ENCODE measurements at places on chromosomes 5 and 9. TPM values are rescaled to one million over a fixed set of nuclear protein-coding genes. Genes with fewer than 3 reads are reported as not detected.

DNA sequence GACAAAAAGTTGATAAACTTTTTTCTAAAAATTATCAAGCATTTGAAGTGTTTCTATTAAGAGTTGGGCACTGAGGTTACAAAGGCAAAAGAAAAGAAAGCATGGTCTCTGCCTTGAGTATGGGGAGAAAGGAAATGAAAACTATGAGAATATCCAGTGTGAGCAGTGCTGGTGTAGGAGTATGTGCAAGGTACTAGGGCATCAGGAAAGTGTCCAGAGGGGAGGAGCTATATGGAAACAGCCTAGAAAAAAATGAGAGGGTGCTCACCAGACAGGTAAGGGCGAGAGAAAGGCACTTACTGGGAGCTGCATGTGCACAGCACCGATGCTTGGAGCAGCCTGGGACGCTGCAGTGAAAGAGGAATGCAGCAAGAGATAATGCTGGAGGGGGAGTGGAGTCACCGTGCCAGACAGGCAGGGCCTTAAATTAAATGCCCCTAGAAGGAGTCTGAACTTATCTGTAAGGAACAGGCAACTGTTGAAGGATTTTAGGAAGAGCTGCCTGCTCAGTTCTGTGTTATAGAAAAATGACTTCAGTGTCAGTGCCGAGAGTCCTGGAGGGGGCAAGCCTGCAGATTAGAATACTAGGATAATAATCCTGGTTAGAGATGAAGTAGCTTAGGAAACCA lies 14.0 kb downstream of the MCC start:
- DNase-seq, result no peak

- DNase-seq, result peak; percentile 86
These were observed 670 bp downstream of the EDIL3 start for GRCh38 chr5:84383816-84384603.

DNA sequence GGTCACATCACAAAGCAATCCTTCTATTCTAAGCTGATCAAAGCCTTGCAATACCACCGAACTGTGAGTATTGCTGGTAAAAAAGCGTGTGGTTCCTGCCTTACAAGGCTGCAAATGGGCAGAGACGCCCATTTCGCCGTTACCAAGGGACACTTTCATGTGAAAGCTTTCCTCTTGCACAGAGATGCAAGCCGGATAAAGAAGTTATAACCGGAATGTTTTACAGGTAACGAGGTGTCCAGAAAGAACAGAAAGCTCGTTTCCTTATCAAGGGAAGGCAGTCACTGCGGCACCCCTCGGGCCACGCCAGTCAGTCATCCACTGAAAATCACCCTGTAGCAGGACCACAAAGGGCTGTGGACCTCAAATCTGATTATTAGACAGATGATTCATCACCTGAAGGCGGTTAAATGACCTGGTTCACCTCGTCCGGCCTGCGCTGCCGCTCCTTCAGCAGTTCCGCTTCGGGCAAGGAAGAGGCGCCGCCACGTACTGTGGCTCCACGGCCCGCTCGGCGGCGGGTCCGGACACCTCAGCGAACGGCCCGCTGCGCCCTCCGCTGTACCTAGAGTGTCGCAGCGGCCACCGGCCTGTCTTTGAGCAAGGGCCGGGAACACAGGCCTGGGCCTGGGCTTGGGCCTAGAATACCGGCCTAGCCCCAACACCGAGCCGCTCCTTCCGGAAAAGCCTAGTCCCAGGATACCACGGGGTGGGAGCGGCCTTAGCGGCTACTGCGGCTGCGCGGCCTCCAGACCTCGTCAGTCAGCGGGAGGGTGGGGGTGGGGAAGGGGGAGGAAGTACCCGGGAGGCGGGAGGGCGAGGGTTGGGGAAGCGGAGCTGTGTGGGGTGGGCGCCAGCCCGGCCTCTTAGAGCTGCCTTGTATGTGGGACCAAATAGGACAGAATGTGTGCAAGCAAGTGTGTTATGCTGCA lies at the start of gene KLHL9:
KLHL9 (minus strand) TSS at position 704 of the 932 bp plus-strand sequence; CDS start at position 159, 545 bp downstream.
- peak; percentile 97 for DNase-seq

DNA sequence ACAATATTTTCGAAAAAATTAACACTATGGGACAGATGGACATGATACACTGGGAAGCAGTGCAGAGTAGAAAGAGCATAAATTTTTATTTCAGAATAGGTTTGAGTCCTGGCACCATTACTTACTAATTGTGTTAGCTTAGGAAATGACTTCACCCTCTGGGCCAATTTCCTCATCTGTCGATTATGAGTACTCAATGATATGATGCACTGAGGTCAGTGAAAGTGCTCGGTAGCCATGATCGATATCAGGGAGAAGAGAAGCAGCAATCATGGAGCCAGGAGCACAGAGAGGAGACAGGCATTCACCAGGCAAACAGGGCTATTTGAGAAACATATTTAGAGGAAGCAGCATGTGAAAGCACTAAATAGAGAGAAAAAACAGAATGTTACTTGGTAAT lies 29.4 kb downstream of the NR6A1 start:
- no peak for DNase-seq

GRCh38 chr5:152177626-152178349 lies 227.3 kb downstream of the NMUR2 start:
- no peak for DNase-seq

DNA sequence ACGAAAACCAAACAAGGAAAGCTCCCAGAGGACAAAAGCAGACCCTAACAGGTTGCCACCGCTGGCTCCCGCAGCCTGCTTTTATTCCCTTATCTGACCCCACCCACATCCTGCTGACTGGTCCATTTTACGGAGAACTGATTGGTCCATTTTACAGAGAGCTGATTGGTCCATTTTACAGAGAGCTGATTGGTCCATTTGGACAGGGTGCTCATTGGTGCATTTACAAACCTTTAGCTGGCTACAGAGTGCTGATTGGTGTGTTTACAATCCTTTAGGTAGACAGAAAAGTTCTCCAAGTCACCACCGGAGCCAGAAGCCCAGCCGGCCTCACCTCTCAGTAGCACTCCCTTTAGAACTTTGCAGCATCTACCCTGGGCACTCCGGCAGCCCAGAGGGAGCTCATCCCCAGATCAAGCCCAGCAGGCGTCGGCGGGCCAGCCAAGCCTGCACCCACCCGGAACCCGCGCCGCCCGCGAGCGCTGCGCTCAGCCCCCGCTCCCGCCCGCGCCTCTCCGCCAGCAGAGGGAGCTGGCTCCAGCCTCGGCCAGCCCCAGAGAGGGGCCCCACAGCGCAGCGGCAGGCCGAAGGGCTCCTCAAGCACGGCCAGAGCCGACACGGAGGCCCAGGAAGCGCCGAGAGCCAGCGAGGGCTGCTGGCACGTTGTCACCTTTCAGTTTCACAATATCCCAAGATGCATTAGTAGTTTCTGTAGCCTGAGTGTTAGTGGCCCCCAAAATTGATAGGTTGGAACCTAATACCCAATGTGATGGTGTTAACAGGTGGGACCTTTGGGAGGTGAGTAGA lies 35.3 kb upstream of the CLPTM1L start:
- DNase-seq, result no peak

DNA sequence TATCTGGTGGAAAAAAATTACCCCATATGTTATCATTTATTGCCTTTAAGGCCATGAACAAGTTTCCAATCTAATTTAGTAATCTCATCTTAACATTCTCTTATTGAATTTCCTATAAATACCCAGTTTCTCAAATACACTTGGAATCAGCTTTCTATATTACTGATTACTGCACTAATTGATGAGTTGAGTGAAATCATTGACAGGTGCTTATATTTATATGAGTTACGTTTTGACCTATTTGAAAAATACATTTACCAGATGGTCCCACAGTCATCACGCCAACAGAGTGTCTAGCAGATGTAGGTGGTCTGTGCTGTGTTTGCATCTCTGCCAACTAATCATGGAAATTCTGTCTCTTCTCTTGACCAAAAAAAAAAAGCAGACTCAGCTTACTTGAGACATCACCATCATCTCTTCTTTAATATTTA lies 307.3 kb upstream of the NREP start:
- DNase-seq, result no peak

GRCh38 chr5:59785676-59786333 lies 107.7 kb downstream of the PDE4D start:
- no peak for DNase-seq

- no peak for DNase-seq
These were observed 125.4 kb upstream of the ANKH start for GRCh38 chr5:14996997-14997396.

The SAXO1 gene
- total RNA-seq, result not detected

The ARID3C gene
- total RNA-seq, result not detected

The NSUN2 gene
- 48.7 TPM for total RNA-seq

The GCNT4 gene
- total RNA-seq, result 2.1 TPM

The PRLR gene
- 0.08 TPM for total RNA-seq

All from osteocyte (in vitro differentiated cells).